B cell (primary cell): ENCODE measurements at places on chromosomes 12 and 14.

GRCh38 chr12:64265839-64266238, 43.7 kb upstream of the KICS2 start:
- DNase-seq = no peak

DNA sequence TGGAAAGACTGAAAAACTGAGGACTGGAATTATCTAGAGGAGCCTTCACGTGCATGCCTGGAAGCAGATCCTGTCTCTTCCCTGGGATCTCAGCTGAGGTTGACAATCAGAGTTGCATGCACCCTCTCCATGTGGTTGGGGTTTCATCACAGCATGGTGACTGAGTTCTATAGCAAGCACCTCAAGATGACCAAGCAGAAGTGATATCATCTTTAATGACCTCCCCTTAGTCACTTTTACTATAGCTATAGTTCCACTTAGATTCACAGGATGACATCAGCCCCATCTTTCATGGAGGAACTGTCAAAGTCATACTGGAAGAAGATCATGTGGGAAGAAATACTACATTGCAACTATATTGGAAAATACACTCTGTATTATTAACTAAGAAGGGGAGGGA, 105.8 kb upstream of the ATXN7L3B start:
- no peak for DNase-seq

- DNase-seq = no peak
Observed at GRCh38 chr14:64719601-64720000, 15.4 kb downstream of the PLEKHG3 start.

- DNase-seq = no peak
Observed at GRCh38 chr12:114936148-114937079, 252.4 kb upstream of the TBX3 start.

DNA sequence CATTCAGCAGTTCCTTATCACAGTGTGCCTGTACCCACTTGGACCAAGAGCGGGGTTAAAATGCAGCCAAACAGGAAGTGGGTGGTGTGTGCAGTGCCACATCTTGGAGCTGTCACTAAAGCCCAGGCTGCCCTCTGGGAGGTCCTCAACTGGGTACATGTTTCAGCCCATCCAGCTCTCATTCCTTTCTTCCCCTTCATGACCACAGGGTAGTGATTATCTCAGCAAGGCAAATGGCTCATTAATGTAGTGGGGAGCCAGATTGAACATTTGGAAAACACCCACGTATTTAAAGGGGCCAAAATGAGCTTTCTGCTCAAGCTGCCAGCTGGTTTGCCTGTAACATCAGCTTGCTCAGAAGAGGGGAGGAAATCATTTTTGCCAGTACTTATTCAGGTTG, 210.8 kb upstream of the BTG1 start:
- no peak for DNase-seq

DNA sequence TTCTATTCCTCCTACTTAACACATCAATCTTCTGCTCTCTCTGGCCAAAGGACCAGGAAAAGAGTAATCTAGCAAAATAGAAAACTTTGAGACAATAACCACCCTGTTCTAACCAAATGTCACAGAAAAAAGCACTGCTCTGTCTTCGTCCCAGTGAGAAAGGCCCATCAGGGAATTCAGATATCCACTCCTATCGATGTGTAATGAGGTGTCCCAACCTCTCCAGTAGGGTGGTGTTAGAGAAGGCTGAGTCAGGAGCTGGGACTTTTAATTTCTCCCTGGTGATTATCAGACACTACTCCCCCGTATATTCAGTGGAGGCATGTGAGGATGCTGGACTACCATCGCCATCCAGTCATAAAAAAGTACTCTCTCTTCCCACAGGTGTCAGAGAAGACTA, 130.3 kb downstream of the TMTC3 start:
- DNase-seq = no peak

GRCh38 chr12:96473394-96474093, 15.8 kb upstream of the CFAP54 start:
- DNase-seq = no peak

DNA sequence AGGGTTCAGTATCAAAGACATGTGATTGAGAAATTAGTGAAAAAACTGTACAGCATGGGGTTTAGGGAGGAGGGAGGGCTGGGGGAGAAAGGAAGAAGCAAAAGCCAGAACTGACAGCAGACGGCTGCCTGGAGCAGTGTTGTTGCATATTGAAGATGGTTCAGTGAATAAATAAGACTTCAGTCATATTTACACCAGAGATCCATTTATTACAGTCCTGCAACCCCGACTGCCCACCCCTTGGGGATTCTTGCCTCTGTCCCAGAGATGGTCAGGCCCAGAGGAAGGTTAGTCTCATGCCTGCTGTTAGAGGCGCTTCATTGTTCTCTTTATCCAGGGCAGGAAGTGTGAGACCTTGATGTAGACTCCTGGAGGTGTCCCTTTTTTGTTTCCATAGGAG, 3.2 kb downstream of the GZMH start:
- DNase-seq = no peak

DNA sequence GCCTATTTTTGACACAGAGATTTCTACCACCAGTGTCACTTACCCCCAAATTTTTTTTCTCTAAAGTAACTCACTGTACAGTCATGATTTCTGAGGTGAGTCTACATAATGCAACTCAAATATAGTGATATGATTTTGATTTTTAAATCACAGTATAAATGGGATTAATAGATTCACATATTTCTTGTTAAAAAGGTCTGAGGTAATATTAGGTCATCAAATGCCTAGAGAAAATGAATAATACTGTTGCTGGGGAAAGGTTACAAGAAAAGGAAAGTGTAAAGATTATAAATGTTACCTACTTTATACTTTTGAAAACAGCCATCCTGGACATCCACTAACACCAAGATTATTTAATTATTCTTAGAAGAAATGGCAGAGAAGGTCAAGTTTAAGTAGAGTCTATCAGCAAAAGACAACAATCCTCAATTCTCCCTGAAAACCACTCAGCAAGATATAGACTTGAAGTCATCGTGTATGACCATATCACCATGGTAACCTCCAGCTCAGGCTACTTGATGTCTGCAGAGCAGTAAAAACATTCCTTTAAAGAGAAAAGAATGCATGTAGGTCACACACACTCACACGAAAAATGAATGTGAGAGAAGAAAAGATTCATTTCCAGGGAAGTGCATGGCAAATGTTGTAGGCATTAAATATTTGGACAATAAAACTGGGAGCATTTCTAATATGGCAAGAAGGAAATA, 58.7 kb downstream of the CCDC59 start:
- DNase-seq = no peak

DNA sequence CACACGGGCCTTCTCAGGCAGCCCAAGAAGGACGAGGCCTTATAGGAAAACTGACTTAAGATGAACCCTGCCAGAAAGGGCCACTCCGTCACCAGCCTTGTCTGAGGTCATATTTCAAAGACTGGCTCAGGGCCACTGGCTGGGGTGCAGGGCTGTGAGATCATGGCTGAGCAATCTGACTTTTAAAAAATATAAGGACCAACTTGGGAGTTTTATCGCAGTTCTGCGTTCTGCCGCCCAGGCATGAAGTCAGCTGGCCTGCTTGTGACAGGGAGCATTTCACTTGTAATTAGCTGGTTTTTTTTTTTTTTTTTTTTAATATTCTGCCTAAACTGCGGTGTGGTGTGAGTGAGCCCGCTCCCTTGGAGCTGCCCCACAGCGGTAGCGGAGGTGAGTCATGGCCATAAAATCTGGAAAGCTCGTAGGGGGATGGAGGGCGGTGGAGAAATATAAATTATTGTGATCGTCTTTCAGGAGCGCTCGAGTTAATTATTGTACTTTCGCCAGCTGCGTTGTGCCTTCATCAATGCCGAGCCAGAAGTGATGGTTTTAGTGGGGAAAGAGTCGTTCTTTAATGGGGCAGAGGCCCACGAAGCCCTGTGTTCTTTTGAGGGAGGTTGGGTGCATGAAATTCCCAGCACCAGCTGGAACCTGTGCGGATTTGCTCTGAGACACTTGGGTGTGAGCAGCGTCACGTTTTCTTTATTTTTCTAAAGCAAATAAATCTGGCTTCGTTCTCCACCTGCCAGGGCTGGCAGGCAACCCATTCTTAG, 231.9 kb downstream of the C12orf75 start:
- DNase-seq = no peak

- DNase-seq = no peak
Observed at GRCh38 chr12:107761502-107761904, 566 bp upstream of the PRDM4 start.

- DNase-seq = peak; percentile 29
Observed at GRCh38 chr12:14982991-14983390, 10.1 kb downstream of the PDE6H start.

- DNase-seq = no peak
Observed at GRCh38 chr14:79704041-79704807, 507.1 kb downstream of the DIO2 start.
